ENCODE measurements at places on chromosomes 4 and X.
A peak's percentile ranks its signal among the peaks of the same experiment; 100 is the strongest.

DNA sequence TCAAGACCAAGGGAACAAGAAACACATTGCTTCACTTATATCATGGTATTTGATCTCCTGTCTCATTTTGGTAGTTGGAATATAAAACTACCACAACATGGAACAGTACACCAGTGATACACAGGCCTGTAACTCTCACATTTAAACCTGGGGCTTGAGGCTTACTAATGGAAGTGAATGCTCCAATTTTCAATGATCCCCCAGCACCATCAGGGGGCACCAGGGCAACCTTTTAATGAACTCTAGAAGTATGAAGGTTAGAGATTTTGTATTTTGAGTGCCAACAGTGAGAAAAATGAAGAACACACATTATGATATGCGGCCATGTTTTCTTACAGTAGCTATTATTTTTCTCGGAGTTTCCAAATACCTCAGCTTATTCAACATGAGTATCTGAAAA lies 50.7 kb downstream of the C4orf33 start:
- DNase-seq: no peak

DNA sequence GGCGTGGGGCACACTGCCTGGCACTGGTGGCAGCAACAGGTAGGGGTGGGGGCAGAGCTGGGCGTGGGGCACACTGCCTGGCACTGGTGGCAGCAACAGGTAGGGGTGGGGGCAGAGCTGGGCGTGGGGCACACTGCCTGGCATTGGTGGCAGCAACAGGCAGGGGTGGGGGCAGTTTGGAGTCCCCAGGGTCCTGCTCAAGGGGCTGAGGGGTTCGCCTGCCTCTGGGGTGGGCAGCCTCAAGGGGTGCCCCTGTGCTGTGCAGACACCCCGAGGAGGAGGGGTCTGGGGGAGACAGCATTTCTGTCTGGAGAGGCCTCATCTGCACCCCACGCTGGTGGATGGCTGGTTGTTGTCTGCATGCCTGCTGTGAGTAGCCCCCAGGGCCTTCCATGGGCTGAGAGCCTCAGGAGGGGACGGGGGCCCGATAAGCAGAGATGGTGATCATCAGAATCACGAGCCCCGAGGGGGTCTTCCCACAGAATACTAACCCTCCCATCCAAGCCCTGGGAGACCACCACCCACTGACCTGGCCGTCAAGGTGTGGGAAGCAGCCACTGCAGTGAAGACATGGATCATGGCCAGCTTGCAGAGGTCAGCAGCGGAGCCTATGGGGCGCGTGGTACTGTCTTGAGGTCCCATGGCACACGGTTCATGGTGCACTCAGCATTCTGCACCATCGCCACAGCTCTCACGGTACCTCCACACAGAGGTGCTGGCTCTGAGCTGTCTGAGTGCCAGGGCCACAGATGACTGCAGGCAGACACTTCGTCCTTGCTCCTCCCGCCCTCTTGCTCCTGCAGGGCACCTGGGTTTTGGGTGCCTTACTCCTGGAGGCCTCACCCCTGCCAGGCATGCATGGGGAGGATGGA lies 21.5 kb downstream of the NAT8L start:
- no peak for DNase-seq

DNA sequence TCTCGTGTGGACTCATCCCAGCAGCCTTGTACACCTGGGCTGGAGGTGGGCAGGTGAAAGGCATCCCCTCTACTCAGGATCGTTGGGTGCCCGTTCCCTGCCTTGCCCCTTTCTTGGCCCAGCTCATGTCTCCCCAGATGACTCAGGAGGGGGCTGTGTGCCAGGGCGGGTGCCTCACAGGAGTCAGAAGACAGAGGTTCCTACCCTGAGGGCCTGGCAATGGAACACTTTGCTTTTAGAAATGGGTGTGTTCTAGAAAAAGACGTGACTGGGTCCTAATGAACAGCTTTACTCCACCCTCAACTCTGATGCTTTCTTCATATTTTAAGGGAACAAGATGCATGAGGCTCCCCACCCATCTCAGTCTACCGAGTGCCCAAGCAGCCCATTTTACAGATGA lies 22.5 kb upstream of the TRIM2 start:
- DNase-seq: no peak

- DNase-seq: no peak
Observed at GRCh38 chrX:11445540-11445939, 152.3 kb downstream of the AMELX start.

- no peak for DNase-seq
Observed at GRCh38 chr4:58738375-58738774, 1628.2 kb upstream of the IGFBP7 start.

DNA sequence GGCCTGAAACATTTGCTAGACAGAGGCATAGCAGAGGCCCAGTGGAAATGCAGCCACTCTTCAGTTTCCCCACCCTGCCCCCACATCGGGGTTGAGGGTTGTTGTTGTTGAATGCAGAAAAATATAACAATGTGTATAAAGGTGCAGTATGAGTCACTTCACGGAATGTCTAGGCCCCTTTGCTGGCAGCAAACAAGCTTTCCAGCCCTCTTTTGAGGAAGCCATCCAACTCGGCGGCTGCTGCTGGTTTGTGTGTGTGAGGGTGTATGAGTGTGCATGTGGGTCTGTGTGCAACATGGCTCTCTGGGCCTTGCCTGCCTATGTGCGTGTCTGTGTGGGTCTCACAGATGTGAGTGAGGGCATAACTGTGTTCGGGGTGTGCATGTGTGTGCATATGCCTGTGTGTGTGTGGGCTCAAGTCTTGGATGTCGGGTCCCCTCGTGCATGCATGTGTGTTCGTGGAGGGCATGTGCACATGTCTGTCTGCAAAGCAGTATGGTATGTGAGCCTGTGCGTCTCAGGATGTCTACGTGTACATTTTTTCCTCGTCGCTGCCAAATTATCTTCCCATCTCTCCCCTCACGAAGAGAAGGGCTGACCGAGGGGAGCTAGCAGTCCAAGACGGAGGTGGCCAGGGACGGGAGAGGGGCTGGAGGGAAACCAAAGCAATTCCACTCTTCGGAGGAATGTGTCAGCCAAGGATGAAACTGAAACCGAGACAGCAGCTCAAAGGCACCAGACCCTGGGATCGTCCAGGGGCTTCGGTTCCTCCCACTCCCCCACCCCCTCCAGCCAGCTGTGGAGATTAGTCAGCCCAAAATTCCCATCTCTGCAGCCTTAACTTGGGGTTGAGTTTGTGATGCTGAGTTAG lies 8.4 kb upstream of the ELF4 start:
- DNase-seq: no peak

- DNase-seq: no peak
Observed at GRCh38 chr4:3683077-3683743, 83.0 kb upstream of the ADRA2C start.

DNA sequence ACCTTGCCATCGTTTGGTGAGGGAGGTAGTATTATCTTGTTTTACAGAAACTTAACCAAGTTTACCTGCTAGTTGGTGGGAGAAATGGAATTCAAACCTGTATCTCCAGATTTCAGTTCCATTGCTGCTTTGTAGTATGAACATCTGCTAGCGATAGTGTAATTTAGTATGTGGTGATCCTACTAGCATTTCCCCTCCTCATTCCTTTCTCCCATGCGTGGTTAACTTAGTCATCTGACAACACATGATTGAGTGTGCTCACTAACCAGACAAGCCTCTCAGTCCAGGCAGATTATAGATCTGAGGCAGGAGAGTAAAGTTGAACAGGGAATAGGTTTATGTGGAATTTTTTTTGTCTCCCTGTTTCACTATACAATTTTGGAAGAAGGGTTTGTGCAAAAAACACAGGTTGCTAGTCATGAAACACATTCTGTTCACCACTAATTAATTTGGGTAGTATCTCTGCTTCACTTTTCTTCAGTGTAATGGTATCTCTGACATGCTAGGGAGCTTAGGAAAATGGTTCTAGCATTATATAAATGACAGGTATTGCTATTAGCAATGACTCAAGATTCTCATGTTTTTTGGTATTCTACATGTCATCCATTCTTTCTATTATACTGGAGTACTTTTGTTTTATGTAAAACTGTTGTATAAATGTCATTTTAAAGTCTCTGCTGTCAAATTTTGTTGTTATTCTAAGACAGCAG lies 21.7 kb downstream of the RBPJ start:
- no peak for DNase-seq

GRCh38 chr4:17957688-17958087 lies 63.9 kb downstream of the LCORL start:
- DNase-seq: no peak

DNA sequence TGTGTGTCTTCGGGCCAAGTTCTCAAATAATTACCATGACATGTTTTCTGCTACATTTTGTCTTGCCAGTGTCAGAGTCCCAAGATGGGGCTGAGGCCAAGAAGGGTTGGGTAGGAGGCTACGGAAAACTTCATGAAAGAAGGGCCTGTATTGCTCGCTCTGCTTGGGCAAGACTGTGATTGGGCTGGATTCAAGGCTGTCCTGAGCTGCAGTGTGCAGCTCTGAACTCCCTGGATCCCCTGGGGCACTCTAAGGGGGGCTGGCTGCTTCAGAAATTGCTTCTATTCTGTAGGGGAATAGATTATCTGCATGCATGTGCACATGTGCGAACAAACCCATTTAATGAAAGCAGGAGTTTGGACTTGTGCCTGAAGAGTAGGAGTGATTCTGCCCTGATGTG lies 13.6 kb downstream of the TSPAN6 start:
- DNase-seq: no peak

- no peak for DNase-seq
Observed at GRCh38 chr4:84648863-84649647, 66.1 kb downstream of the CDS1 start.

- DNase-seq: no peak
Observed at GRCh38 chr4:164293743-164294142, 460.2 kb upstream of the SMIM31 start.

DNA sequence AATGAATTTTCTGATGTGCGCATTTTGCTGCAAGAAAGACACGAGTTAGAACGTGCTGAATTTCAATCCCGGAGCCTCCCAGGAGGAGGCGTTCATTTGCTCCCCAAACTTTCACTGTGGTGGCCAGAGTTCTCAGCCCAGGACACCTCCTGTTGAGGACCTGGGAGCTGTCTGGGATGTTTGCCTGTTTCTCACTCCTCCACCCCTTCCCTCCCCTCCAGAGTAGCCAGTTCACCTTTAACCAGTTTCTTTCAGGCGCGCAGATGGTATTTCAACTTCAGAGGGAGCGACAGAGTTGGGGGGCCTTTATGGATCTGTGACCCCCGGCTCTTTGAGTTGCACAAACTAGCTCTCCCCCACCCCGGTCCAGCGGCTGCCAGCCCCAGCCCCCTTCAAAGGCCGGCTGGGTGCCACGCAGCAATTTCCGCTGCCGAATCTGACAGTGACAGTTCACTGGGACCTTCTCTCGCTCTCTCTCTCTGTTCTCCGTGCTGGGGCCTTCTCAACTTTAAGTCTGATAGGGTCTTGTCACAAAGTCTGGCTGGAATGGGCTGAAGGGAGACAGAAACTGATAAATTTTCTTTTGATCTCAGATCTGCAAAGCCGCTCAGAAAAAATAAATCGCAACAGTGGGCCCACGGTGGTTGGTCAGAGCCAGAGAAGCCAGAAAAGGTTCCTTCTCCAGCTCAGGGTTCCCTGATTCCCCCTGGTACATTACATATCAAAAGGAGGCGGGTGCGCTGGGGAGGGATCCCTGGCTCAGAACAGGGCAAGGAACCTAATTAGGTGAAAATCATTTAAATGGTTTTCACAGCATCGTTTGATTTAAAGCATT lies 100.0 kb upstream of the STX18 start:
- no peak for DNase-seq

- no peak for DNase-seq
Observed at GRCh38 chr4:139873111-139873860, 207.7 kb downstream of the MGST2 start.

DNA sequence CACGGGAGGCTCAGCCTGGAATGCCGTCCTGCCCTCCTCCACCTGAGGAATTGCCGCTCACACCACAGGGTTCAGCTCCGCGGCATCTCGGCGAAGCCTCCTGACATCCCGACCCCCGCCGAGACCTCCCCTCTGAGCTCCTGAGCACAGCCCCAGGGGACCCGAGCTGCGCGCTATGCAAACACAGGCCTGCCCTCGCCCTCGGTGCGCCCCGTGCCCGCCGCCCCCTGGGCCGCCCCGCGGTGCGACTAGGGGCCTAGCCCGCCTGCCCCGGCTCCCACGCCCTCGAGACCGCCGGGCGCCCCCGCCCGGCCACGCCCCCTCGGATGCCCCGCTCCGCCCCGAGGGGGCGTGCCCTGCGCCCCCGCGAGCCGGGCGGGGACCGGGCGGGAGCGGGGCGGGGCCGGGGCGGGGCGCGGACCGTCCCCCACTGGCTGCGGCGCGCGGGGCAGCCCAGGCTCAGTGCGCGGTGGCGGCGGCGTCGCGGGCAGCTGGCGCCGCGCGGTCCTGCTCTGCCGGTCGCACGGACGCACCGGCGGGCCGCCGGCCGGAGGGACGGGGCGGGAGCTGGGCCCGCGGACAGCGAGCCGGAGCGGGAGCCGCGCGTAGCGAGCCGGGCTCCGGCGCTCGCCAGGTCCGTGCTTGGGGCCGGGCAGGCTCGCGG lies at the start of gene FGFR3:
TSS of gene FGFR3 (plus strand) at position 462 of the 664 bp plus-strand sequence. CDS start 642 bp downstream, outside the sequence.
- peak; percentile 74 for DNase-seq

GRCh38 chr4:72295966-72296557 lies 264.3 kb downstream of the NPFFR2 start:
- peak; percentile 7 for DNase-seq

DNA sequence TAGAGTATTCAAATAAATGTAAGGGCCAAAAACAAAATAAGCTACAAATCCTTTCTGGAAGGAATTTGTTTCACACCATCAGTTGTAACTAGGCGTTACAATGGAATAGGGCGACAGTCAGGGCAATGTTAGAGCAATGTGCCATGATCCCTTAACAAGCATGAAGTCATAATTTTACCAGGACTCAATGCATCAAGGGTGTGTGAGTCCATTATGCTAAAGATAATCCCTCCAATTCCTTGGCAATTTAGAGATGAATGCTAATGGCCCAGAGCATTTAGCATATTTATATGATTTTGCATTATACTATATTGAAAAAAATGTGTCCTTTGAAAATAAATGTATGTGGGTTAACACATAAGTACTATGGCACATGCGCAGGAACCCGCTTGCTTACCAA lies 73.1 kb downstream of the GRIA2 start:
- DNase-seq: no peak

DNA sequence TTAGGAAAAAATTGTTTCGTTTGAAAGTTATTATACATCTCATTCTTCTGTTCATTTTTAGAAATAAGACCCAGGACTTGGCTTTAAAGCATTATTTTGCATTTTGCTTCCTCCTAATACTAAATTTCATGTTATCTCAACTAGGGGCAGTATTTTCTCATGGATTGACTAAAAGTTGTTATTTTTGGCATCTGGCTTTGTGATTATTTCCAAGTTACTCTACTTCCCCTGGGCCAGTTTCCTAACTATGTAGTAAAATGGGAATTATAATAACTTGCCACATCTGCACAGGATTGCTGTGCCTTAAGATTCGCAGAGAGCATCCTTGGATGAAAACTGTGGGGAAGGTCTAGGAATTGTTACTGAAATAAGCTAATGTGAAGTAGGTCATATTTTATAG lies 3.0 kb downstream of the RBPJ start:
- DNase-seq: no peak

GRCh38 chrX:124030520-124030919 lies 69.0 kb downstream of the STAG2 start:
- DNase-seq: no peak

- peak; percentile 1 for DNase-seq
Observed at GRCh38 chrX:40663880-40664630, 16.7 kb upstream of the CXorf38 start.

Measured in cerebellum (tissue), 4 donors.